ENCODE measurements at places on chromosomes 12 and 14.
A peak's percentile ranks its signal among the peaks of the same experiment; 100 is the strongest.

DNA sequence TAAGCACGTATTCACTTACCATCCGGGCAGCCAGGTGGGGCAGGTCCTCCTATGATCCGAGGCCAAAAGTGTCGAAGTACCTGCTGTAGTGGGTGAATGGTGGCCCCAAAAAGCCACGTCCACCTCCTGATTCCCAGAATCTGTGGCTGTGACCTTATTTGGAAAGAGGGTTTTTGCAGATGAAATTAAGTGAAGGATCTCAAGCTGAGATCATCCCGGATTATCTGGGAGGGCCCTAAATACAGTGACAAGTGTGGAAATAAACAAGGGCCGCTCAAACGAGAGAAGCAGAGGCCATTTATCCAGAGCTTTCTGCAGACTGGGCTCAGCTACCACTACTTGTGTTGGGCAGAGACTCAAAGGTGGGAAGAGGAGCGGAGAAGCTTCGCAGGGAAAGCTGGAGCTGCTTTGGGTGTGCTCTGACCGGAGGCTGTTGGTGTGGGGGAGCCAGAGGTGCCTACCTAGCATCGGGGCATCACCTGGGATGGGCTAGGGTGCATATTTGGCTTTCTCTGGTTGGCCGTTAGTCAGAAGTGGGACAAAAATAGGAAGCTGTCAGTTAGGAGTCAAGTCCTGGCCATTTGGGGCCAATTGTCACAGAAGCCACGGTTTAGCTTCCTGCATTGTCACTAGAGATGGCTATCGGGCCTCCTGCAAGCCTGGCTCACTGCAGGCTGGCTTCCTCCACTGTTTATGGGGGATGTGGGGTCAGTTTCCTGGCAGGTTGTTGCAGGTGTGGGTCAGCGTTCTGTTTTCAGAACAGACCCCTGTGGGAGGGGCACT, 27.8 kb upstream of the DLK1 start:
- DNase-seq: no peak

DNA sequence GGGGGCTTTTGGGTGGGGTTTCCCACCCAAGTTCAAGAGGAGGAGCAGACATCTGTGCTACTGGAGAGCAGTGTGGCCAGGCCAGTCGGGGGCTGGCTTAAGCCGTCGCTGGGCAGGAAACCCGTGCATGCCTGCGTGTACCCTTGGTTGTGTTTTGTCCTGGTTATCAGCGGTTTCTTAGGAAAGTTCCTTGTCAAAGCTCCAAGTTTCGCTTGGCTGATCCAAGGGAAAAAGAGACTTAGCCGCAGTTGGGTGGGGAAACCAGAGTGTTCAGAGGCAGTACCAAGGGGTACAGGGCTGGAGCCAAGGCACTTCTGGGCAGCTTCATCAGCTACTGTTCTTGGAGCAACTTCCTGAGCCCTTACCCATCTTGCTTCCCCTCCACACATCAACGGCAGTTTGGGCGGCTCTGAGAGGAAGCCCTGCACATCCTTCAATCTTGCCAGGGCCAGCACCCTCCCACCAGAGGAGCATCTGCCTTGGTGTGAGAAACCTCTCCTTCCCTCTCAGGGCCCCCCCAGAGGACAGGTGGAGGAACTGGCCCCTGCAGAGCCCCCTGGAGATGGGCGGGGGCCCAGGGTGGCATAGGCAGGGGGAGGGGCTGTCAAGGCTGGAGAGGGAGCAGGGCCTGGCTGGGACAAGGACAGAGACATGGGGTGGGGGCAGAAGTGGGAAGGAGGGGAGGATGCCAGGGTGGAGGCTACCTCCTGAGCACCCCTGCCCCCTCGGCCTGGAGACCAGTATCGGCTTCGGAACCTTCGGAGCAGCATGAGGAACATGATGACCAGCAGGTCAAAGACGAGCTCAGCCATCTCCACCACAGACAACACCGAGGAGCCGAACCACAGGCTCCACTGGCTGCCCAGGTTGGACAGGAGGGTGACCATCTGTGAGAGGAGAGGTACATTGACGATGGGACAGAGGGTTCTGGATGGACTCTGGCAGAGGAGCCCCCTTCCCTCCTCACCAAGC, 5.8 kb upstream of the TNFRSF1A start:
- DNase-seq: no peak

GRCh38 chr12:66697404-66697803, 18.5 kb upstream of the GRIP1 start:
- no peak for DNase-seq

DNA sequence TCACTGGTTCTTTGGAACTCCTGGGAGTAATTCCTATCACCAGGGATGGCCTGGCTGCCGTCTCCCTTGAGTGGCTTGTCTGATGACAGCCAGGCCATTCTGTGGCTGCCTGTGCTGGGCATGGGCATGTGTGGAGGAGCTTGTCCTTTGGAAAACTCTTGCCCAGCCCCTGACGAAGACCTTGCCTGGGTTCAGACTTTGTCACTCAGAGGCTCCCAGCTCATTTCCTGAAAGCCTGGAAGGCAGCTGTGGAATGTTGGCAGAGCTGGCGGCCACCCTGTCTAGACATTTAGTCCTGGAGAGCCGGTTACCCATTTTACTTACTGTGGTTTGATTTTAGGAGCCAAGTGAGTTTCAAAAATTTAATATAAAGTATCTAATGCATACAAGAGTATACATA, 34.0 kb downstream of the TUNAR start:
- no peak for DNase-seq

DNA sequence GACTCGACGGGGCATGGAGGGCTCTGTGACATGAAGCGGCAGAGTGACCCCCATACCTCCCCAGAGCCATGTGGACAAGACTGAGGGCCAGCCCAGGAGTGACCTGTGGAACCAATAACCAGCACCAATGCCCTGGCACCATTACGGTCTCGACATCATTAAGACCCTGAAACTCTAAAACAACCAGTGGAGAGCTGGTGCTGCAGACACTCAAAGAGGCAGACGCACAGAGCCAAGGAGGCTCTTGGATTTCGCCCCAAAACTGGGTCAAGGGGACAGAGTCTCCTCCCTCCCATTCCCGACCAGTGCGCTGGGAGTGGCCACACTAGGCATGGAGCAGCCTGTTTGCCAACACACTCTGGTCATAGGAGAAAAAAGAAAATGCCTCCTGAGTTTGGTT, 41.6 kb upstream of the VASH1 start:
- no peak for DNase-seq

GRCh38 chr12:51926718-51927117, 19.4 kb downstream of the ACVRL1 start:
- DNase-seq: peak; percentile 38

DNA sequence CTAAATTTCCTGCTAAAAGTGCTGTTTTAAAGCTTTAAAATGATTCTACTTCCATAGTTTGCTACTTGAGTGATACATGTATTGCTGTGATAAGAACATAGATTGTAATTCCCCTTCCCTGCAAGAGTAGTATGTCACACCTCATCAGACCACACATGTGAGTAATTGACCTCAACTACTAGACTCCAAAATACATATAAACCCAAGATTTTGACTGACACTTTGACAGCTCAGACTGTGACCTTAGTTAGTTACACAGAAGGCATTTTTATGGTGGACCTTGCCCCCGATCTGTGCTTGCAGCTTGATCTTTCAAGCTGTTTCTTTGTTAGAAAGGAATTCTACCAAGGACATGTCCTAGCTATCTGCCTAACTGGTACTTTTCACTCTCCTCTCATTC, 18.6 kb downstream of the APOBEC1 start:
- DNase-seq: no peak

- DNase-seq: no peak
These were observed 31.6 kb upstream of the PTPRQ start for GRCh38 chr12:80412343-80412953.

DNA sequence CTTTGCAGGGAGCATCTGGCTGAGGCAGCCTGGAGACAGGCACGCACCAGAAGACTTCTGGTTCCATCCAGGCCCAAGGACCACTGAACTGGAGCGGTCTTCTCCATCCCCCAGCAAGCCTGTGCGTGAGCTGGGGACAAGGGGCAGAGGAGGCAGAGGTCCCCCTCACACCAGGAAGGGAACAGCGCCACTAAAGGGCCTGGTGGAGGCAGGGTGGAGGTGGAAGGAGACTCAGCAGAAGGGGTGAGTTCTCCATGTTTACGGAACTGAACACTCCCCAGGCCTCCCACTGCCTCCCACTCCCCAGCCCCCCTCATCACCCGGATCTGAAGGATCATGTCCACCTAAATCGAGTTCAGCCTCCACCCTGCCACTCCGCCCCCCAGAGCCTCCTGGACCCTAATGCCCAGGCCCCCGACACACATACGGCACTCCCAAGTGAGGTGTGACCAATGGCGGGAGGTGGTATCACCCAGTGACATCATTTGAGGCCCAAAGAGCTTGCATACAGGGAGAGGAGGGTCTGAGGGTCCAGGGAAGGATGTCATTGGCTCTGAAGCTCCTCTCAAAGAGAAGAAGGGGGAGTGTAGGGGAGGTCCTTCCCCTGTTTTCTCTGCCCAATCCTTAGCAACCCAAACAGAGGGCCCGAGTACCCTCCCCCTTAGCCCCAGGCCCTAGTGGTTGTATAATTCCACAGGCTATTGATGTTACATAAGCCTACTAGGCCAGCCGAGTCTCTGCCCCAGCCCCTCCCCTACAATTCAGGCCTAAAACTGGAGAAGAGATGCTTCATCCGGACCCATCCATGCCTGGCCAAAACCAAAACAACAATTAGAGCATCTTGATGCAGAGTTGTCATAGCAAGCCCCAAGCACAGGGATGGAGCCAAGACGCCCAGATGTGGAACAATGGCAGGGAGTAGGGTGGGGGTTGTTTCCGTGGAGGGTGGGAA, 1.0 kb downstream of the FAIM2 start:
- DNase-seq: no peak

DNA sequence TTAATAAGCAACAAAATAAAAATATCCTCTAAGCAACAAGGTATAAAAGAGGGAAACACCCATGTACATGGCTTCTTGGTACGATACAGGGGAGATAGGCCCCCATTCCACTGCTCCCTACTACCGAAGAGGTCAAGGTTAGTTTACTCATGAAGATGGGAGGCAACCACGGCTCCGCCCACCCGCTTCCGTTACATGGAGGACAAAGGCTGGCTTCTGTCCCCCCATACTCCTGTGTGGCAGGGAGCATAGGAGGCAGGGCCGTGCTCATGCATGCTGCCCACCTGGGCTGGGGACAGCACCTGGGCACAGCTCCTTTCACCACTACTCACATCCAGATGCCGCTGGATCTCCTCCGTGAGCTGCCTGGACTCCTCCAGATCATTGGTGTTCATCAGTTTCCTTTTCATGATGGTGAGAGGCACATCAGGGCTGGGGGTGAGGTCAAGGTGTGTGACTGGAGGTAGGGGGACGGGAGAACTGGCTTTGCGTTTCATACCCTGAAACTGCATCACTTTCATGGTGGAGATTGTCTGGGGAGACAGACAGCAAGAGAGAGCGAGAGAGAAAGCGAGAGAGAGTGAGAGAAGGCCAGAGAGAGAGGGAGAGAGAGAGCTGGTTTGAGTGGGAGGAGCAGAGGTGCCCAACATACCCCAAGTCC, 39.0 kb downstream of the LGMN start:
- DNase-seq: no peak

GRCh38 chr14:91173221-91173670, 59.4 kb downstream of the DGLUCY start:
- DNase-seq: peak; percentile 80

DNA sequence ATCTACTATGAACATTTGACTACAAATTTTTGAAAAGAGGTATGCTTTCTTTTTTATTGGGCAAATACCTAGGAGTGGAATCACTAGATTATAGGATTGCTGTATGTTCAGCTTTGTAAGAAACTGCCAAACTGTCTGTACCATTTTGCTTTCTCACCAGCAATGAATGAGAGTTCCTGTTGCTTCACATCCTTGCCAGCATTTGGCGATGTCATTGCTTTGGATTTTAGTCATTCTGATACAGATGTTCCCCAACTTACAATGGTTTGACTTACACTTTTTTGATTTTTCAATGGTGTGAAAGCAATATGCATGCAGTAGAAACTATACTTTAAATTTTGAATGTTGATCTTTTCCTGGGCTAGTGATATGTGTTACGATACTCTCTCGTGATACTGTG, 328.7 kb downstream of the RAD51B start:
- no peak for DNase-seq

DNA sequence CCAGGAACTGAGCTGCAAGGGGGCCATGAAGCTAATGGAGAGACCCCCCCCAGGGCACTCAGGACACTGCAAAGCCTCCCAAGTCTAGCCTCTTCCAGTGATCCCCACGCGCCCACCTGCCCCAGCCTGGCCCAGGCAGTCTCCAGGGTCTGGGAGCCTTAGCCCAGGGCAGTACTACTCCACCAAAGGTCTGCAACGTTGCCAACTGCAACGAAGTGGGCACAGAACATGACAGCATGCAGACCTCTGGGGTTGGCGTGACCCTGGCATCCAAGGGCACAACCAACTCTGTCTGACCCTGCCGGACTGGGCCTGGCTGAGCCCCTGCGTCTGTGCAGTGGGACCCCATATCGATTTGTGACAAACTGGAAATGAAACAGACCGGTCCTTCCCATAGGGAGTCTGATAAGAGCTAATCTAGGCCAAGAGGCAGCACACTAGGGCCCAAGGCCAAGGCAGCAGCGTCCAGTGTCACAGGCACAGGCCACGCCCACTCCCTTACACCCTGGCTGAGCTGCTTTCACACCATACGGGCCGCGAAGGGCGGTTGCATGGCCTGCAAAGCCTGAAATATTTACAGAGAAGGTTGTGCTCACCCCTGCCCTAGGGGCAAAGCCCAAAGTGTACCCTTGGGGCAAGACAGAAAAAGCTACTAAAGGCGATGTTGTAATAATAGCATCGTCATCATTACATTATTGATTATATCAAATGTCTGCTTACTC, 76.7 kb downstream of the NCOR2 start:
- DNase-seq: no peak

GRCh38 chr12:59425798-59426197, 170.0 kb upstream of the SLC16A7 start:
- no peak for DNase-seq

- DNase-seq: no peak
These were observed 20.0 kb downstream of the DICER1 start for GRCh38 chr14:95137164-95137803.

- DNase-seq: no peak
These were observed 114.2 kb downstream of the BRMS1L start for GRCh38 chr14:35940291-35940690.

GRCh38 chr12:92259291-92259690, 113.6 kb upstream of the BTG1 start:
- DNase-seq: no peak

Measured in CD4-positive, alpha-beta T cell treated with Interleukin-6 at 100 ng/mL for 8 hours (primary cell).